ENCODE measurements at places on chromosomes 7 and 10. TPM values are rescaled to one million over a fixed set of nuclear protein-coding genes. Genes with fewer than 3 reads are reported as not detected.

The EFCAB10 gene
- not detected for total RNA-seq

The TIMM23 gene
- total RNA-seq: 54.5 TPM

DNA sequence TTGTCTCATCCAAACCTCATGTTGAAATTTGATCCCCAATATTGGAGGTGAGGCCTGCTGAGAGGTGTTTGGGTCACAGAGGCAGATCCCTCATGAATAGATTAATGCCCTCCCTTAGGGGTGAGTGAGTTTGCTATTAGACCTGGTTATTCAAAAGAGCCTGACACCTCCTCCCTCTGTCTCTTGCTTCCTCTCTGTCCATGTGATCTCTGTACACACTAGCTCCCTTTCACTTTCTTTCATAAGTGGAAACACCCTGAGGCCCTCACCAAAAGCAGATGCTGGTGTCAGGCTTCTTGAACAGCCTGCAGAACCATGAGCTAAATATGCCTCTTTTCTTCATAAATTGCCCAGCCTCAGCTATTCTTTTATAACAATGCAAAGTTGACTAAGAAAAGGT is 447.1 kb downstream of the MDFIC start:
- DNase-seq: no peak
- H3K27me3 ChIP-seq: no peaks in the 10 kb centered on the region
- no peaks in the 10 kb centered on the region for H3K4me1 ChIP-seq
- H3K4me3 ChIP-seq: no peak overlapping the region
- H3K27ac ChIP-seq: no peak overlapping the region
- H3K36me3 ChIP-seq: no peaks in the 10 kb centered on the region

DNA sequence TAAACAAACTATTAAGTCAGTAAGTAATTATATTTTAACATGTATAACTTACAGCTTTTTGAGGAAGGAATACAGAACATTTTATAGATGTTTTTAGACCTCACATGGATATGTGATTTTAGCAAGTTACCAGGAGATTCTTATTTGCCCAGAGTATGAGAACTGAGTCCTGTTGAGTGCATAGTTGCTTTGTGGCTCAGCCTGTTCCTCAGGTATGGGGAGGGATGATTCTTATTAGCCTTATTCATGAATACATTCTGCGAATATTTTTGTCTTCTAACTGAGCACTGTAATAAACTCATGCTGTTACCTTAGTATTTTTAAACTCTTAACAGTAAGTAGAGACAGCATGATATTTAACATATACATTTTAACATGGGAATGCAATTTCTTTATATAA is 17.9 kb downstream of the BTAF1 start:
- no peak overlapping the region for H3K4me3 ChIP-seq
- no peak overlapping the region for H3K27ac ChIP-seq
- peaks cover 19% of the 10 kb centered on the region for H3K4me1 ChIP-seq

GRCh38 chr10:37860494-37861190 is 3.2 kb upstream of the ZNF248 start:
- no peak overlapping the region for H3K4me3 ChIP-seq
- H3K27me3 ChIP-seq: no peaks in the 10 kb centered on the region
- DNase-seq: no peak
- H3K4me1 ChIP-seq: peaks cover 18% of the 10 kb centered on the region
- H3K27ac ChIP-seq: no peak overlapping the region

GRCh38 chr10:88901206-88901983 is 21.4 kb downstream of the STAMBPL1 start:
- no peak for DNase-seq
- peaks cover 70% of the 10 kb centered on the region for H3K36me3 ChIP-seq
- no peak overlapping the region for H3K27ac ChIP-seq
- H3K27me3 ChIP-seq: no peaks in the 10 kb centered on the region
- no peak overlapping the region for H3K4me3 ChIP-seq
- peaks cover 49% of the 10 kb centered on the region for H3K4me1 ChIP-seq

DNA sequence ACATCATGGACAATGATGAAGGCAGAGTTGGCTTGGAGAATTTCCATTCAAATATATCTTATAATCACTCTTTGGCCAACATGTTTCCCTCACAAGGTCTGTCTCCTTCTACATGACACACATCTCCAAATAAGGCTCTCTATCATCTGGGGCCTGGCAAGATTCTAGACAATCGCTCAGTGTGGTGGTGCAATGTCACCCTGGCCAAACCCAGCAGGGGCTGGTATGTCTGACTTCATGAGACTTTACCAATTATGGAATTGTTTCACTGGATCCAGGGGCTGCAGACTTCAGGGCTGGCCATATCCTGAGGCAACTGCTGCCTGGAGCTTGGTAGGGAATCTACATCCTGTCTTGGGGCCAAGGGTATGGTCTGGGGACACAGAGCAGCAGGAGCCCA is 319.0 kb downstream of the PLXNA4 start:
- H3K36me3 ChIP-seq: no peaks in the 10 kb centered on the region
- DNase-seq: no peak
- H3K27me3 ChIP-seq: peaks cover 2% of the 10 kb centered on the region
- no peak overlapping the region for H3K4me3 ChIP-seq
- H3K27ac ChIP-seq: no peak overlapping the region

DNA sequence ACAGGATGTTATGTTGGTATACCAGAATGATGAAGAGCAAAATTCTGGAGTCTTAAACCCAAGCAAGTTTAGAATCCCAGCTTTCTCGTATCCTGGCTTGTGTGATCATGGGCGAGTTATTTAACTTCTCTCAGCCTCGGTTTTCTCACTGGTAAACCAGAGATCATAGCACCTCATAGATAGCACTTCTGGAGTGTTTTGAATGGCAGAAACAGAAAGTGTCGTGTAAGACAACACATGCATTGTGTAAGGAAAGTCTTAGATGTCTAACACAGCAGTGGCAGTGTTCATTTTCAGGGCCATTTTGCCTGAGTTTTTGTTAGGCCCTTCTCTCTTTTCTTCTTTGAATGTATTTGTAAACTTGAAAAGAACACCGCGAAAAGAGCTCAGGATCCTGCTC is 465.1 kb downstream of the AUTS2 start:
- H3K27ac ChIP-seq: no peak overlapping the region
- H3K4me1 ChIP-seq: no peaks in the 10 kb centered on the region
- DNase-seq: no peak
- H3K36me3 ChIP-seq: no peaks in the 10 kb centered on the region
- no peak overlapping the region for H3K4me3 ChIP-seq
- no peaks in the 10 kb centered on the region for H3K27me3 ChIP-seq

DNA sequence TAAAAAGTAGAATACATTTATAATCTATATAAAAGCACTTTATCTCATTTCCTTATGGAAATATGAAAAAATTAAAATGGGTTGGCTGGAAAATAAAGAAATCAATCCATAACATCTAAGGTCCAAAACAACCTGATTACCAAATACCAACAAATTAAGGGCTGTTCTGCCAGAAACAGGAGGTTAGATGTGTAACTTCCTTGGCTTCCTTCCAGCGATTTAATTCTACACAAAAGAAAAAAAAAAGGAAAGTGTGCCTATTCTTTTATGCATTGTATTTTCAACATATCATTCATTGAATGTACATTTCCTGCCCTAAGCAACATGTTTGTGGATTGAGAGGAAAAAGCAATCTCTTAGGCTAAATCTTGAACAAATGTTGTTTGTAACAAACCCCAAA is 36.2 kb upstream of the USP6NL start:
- no peaks in the 10 kb centered on the region for H3K4me1 ChIP-seq
- no peaks in the 10 kb centered on the region for H3K36me3 ChIP-seq
- DNase-seq: no peak

GRCh38 chr10:11081408-11081807 is 63.7 kb downstream of the CELF2 start:
- peaks cover 2% of the 10 kb centered on the region for H3K27me3 ChIP-seq
- H3K4me3 ChIP-seq: no peak overlapping the region
- no peak overlapping the region for H3K27ac ChIP-seq

DNA sequence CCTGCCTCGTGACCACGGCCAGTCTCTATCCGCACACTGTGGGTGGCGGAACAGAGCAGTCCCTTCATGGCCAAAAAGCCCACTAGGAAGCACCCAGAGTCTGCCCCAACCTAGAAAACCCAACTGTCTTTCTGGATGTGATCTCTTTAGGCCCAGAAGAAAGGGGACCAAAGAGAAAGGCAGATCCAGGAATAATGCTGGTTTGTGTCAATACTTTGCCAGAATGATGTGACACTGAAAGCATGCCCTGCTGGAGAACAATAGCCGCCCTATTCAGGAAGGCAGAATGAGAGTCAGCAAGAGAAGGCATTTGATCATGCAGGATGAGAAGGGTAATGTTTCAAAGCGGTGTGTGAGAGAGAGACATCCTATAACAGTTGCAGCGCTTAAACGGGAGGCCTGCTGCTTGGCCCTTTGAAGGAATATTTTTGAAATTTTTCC is 274.7 kb downstream of the USP6NL start:
- no peak overlapping the region for H3K4me3 ChIP-seq
- no peaks in the 10 kb centered on the region for H3K27me3 ChIP-seq
- no peak for DNase-seq
- H3K4me1 ChIP-seq: peaks cover 24% of the 10 kb centered on the region

GRCh38 chr7:51140199-51141164 is 176.1 kb downstream of the COBL start:
- peaks cover 28% of the 10 kb centered on the region for H3K4me1 ChIP-seq
- no peak overlapping the region for H3K4me3 ChIP-seq
- H3K27ac ChIP-seq: no peak overlapping the region
- no peaks in the 10 kb centered on the region for H3K27me3 ChIP-seq
- no peak for DNase-seq
- H3K36me3 ChIP-seq: no peaks in the 10 kb centered on the region

DNA sequence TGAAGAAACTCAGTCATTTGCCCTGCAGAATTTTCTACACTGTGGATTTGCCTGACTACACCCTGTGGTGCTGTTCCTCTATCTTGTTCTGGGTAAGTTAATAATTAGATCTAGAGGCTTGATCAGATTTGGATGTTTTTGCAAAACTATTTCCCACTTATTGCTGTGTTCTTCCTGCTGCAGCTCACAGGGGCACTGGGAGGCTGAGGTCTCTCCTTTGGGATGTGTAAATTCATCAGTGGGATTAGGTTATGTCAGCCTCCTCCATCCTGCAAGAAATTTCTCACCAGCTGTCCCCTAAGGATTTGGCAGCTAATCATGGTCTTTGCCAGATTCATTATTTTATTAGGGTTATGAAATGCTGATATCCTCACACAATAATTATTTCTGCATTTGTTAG is 148.1 kb upstream of the ZNF32 start:
- no peak overlapping the region for H3K4me3 ChIP-seq
- no peak overlapping the region for H3K27ac ChIP-seq
- no peaks in the 10 kb centered on the region for H3K36me3 ChIP-seq
- H3K4me1 ChIP-seq: peaks cover 17% of the 10 kb centered on the region
- peaks cover 18% of the 10 kb centered on the region for H3K27me3 ChIP-seq

GRCh38 chr7:30157204-30157603 is 22.4 kb downstream of the MTURN start:
- H3K27me3 ChIP-seq: no peaks in the 10 kb centered on the region
- no peak overlapping the region for H3K4me3 ChIP-seq
- H3K4me1 ChIP-seq: peaks cover 60% of the 10 kb centered on the region
- peak overlapping the region; percentile 77 for H3K27ac ChIP-seq
- DNase-seq: peak; percentile 67

GRCh38 chr7:77664715-77665114 is 31.5 kb upstream of the RSBN1L start:
- peaks cover 2% of the 10 kb centered on the region for H3K27me3 ChIP-seq
- H3K36me3 ChIP-seq: no peaks in the 10 kb centered on the region
- H3K27ac ChIP-seq: no peak overlapping the region
- no peak overlapping the region for H3K4me3 ChIP-seq

DNA sequence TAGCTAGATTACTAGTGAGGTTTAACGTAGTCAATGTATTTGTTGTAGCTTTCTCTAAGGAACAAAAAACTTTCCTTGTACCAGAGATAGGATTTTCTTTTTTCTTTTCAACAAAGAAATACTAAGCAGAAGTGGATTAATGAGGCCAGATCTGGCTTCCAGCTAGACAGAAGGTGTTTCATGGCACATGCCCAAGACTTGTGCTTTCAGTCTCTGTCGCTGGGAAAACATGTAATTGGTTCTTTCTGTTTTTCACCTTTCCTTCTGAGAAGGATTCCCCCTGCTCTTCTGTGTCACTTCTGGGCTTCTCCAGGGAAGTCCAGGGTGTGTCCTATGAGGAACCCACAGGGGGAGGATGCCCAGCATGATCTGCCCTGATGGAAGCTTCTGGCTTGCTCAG is 492.2 kb downstream of the CCSER2 start:
- no peak overlapping the region for H3K4me3 ChIP-seq
- H3K27me3 ChIP-seq: peaks cover 3% of the 10 kb centered on the region
- no peak for DNase-seq
- no peak overlapping the region for H3K27ac ChIP-seq
- H3K4me1 ChIP-seq: no peaks in the 10 kb centered on the region
- H3K36me3 ChIP-seq: no peaks in the 10 kb centered on the region

DNA sequence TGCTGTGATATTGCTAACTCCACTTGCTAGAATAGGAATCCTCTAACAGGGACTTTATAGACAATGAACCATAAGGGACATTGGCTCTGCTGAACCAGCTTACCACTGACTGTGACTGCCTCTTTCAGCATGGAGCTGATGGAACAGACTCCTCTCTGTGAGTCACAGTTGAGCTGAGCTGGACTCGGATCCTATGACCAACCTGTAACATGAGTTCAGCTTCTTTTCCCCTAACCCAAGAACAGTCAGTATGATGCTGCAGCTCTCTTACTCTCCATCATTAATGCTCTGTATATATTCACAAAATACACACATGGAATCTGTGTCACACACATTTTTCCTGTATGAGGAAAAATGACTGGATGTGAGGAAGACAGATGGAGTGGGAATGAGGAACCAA is 177.9 kb upstream of the BET1 start:
- H3K4me3 ChIP-seq: no peak overlapping the region
- H3K36me3 ChIP-seq: no peaks in the 10 kb centered on the region
- no peaks in the 10 kb centered on the region for H3K4me1 ChIP-seq
- H3K27me3 ChIP-seq: peaks cover 9% of the 10 kb centered on the region
- DNase-seq: no peak

- no peak overlapping the region for H3K27ac ChIP-seq
- H3K4me1 ChIP-seq: no peaks in the 10 kb centered on the region
- H3K4me3 ChIP-seq: no peak overlapping the region
- H3K36me3 ChIP-seq: no peaks in the 10 kb centered on the region
Measured at GRCh38 chr10:32161586-32161985, 105.4 kb upstream of the KIF5B start.

DNA sequence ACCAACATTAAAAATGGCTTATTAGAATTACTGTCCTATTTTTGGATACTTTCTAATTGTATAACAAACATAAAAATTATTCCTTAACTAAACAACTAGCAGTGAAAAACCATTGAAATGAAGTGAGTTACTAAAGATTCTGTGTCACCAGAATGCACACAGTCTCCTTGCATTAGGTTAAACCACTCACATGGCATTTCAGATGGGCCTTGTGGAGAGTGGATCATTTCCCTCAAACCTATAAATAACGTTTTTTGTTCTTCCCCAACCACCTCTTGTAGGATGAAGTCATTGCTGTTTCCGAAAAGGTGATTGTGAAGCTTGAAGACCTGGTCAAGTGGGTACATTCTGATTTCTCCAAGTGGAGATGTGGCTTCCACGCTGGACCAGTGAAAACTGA is 38.4 kb downstream of the ARID5B start:
- H3K36me3 ChIP-seq: peaks cover 69% of the 10 kb centered on the region
- no peak for DNase-seq
- peak overlapping the region; percentile 43 for H3K27ac ChIP-seq
